Activated CD8-positive, alpha-beta memory T cell treated with anti-CD3 and anti-CD28 coated beads for 1 hour (primary cell): ENCODE measurements at places on chromosomes 4 and X.

GRCh38 chr4:2372488-2373030 is 45.9 kb downstream of the ZFYVE28 start:
- DNase-seq: no peak

DNA sequence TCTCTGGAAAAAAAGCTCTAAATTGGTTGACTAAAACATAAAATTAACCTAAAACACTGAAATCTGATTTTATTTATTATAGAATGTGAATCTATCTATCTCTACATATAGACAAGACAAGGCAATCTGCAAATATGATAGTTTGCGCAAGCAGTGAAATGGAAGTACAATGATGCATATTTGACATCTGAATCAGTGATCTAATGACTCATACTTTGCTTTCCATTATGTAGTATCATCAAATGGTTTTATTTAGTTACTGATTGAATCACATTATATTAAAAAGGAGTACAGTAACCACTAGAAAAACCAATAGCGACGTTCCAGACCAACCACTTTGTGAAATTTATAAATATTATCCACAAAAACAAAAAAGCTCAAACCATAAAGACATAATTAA is 1969.3 kb downstream of the PCDH7 start:
- no peak for DNase-seq

DNA sequence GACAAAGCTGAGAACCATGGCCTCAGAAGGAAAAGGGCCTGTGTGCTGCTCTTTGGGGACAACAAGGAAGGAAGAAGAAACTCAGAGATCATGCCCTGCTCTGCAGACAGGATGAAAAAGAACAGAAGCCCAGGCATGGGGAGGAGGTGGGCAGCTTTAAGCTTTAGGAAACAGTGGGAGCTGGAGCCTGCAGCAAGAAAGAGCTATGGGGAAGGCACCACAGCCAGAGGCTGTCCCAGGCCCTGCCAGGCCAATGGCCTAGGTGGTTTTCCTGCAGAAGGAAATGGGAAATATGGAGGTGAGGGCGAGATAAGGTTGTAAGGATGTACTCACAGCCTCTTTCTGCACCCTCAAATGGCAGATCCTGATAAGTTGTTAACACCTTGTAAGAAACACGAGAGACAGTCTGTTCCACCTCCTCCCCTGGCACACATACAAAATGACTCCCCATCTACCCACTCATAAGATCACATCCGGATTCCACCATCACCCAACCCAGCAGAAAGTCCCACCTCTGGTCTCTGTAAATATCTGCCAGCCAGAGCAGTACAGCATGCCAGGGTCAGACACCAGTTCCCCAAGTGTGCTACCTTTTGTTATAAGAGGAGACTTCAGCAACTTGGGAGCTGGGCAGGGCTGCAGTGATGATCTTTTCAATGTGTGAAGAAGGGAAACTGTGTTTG is 105.2 kb downstream of the RTL5 start:
- DNase-seq: no peak

DNA sequence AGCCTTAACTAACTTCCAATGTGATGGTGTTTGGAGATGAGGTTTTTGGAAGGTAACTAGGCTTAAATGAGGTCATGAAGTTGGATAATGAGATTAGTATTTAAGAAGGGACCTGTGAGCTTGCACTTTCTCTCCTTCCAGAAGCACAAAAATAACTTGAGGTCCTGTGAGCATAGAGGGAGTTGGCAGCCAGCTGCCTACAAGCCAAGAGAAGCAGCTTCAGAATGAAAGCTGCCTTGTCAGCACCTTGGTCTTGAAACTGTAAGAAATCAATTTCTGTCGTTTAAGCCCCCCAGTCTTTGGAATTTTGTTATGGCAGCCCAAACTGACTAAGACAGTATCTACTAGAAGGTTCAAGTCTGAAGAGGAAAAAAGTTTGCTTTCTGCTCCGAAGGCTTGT is 280.2 kb upstream of the GALNTL6 start:
- no peak for DNase-seq

- DNase-seq: no peak
Measured at GRCh38 chr4:115228851-115229250, 115.4 kb upstream of the NDST4 start.

- DNase-seq: no peak
Measured at GRCh38 chrX:154021131-154021611, 1.5 kb upstream of the IRAK1 start.

- DNase-seq: no peak
Measured at GRCh38 chr4:87275311-87275710, 47.4 kb downstream of the HSD17B13 start.

GRCh38 chr4:6169239-6169638 is 31.1 kb downstream of the JAKMIP1 start:
- no peak for DNase-seq

DNA sequence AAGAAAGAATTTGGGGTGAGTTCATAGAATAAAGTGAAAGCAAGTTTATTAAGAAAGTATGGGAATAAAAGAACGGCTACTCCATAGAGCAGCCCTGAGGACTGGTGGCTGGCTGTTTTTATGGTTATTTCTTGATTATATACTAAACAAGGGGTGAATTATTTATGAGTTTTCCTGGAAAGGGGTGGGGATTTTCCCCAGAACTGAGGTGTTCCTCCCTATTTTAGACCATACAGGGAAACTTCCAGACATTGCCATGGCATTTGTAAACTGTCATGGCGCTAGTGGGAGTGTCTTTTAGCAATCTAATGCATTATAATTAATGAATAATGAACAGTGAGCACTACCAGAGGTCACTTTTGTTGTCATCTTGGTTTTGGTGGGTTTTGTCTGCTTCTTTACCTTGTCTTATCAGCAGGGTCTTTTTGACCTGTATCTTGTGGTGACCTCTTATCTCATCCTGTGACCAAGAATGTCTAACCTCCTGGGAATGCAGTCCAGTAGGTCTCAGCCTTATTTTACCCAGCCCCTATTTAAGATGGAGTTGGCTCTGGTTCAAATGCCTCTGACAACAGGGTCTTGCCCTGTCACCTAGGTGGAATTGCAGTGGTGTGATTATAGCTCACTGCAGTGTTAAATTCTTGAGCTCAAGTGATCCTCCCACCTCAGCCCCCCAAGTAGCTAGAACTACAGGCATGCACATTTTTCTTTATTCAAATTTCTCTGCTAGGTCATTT is 27.1 kb downstream of the RAPGEF2 start:
- no peak for DNase-seq

DNA sequence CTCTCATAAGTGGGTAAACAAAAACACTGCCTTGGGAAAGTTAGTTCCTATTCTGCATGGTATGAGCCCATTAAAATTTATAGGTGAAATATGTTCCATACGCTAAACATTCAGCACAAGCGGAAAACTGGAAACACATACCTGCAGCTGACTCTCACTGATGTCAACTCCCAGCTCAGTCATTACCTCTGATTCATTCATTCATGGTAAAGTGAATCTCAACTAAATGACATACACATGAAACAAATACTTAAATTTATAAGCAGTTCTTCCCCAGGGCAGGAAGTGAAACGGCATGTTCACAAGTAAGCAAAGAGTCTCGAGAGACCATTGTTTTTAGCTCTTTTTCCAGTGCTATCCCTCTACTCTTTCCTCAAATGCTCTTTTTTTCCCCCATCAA is 1.6 kb downstream of the SLC10A6 start:
- DNase-seq: no peak

DNA sequence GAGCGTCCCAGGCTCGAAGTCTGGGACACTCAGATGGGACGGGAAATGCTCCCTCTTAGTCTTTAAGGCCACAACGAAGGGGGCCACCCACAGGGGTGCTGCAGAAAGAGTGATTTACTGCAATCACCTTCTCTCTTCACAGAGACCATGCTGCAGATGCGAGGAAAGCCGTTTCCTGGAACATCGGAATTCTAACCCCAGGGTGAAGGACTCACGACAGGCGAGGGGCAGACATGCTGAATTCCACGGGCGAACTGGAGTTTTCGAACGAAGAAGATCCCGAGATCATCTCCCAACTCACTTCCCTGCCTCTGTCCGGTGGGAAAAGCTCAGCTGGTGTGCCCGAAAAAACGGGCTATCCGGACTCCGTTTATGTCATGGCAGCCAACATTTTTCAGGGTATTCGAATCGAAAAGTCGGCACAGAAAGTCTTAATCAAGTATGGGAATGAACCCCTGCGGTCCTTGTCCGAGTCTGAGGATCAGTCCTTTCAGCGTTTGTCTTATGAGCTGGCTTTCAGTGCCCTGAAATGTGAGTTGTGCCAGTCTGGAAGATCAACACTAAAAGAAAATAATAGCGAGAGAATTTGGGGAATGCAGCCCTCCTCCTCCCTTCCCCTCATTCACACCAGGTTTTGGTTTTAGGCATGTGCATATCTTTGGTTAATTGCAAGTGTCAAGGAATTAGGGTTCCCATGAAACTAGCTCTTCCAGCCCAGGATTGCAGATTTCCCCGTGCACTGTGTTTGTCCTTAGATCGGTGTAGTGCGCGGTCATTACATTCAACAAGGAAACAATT is 905 bp downstream of the NSUN7 start:
- DNase-seq: no peak

DNA sequence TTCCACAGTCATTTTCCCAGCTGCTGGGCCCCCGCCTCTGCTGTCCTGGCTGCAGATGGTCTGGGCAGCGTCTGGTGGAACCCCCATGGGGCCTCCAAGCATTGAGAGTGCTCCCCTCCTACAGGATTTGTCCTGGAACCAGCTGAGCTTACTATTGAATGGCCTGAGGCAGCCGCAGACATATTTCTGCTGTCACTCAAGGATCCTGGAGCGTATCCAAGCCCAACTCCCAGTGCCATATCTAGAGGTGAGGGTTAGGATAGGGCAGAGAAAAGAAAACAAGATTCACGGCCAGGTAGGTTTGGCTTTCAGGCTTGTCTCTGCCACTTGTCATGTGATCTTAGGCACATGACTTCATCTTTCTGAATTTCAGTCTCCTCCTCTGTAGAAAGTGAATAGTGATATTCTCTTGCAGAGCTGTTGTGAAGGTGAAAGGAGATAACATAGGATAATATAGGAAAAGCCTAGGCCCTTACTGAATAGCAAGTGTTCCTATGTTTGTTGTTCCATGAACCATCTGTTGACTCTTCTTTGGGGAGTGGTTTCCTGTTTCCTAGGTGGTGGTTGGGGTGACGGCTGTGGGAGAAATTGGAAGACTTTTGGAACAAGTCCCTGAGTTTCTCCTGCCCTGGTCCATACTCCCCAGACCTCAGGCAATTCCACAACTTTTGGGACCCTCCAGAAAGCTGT is 52.3 kb downstream of the SEPSECS start:
- no peak for DNase-seq

DNA sequence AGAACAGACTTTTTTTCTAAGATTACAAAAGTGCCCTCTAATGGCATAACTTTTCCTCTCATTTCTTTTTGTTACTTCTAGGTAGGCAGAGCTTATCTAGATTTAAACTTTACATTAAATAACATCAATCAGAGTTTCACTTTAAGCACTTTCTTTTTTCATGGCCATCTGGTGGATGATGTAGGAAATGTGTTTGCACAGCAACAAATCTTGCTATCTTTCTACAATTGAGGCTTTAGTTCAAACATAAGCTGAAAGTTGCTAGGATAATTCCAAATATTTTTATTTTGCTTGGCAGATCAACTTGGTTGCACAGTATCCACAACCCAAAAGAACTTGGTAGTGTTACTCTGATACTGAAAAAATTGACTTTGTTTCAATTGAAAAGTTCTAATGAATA is 22.0 kb downstream of the NDNF start:
- no peak for DNase-seq

GRCh38 chrX:96722781-96723180 is 38.1 kb downstream of the DIAPH2 start:
- no peak for DNase-seq

GRCh38 chr4:83011689-83012199 is 1.1 kb upstream of the LIN54 start:
- no peak for DNase-seq

GRCh38 chrX:14361435-14361834 is 167.9 kb upstream of the GLRA2 start:
- DNase-seq: no peak

- DNase-seq: no peak
Measured at GRCh38 chrX:85084770-85085393, 81.2 kb downstream of the APOOL start.

DNA sequence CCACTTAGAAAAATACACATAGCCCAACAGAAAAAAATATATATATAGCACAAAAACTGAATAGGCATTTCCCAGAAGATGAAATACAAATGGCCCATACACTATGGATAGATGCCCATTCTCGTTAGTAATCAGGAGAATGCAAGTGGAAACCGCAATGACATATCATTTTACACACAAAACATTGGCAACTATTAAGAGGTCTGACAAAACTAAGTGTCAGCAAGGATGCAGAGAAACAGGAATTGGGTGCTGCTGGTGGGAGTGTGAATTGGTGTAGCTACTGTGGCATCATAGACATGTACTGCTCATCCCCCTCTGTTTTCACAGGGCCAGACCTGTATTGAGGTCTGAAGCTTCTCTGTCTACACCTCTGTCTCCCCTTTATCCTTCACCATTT is 320.0 kb downstream of the IDS start:
- no peak for DNase-seq

DNA sequence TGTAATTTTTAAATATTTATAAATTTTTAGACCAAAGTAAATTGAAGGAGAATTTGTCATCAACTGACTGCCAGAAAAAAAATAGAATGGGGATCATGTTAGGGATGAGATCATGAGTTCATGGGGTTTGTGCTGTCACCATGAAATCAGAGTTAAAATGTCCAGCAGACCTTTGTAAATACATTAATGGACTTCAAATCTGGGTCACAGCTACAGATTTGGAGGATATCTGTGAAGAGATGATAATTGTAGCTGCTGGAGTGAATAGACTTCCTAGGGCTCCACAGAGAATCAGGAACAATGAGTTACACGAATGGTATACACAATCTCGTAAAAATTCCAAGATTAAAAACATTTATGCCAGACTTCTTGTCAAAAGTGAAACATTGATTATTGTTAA is 6.6 kb downstream of the FSTL5 start:
- no peak for DNase-seq

GRCh38 chrX:24426340-24426913 is 38.7 kb upstream of the PDK3 start:
- no peak for DNase-seq
